ENCODE measurements at places on chromosomes 3 and 15.

GRCh38 chr3:155744010-155744625, 753 bp downstream of the PLCH1 start:
- DNase-seq, result peak; percentile 38

- no peak for DNase-seq
Observed at GRCh38 chr3:51668756-51669155, 2.3 kb upstream of the TEX264 start.

DNA sequence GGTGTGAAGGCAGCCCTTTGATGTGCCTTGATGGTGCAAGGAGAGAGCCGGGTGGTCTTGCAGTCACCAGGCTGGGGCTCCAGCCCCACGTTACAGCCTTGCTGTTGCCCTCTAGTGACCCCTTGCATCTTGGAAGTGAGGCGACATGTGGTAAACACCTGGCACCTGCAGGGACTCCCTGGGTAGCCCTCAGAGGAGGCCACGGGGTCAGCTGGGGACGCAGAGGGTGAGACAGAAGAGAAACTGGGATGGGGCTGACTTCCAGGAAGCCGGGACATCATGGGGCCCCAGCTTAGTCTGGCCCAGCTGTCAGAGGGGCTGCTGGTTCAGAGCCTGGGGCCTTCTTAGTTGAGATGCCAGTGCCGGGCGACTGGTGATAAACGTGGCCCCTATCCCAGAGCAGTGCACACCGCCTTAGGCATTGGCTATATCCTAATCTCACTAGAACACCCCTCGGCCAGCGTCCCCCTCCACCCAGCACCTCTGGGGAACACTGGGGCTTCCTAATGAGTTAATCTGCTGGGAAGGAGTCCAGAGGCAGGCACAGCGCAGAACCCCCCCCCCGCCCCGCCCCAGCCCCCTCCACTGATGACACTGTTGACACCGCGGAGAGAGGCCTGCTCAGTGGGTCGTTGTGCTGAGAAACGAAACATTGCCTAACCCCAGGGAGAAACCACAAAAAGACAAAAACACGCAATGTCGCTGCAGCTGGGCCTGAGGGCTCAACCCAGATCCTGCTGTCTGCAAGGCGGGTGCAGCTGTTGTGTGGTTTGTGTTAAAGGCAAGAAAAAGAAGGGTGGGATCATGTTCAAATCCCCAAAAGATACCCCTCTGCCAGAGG, 60.5 kb upstream of the KLF13 start:
- DNase-seq, result peak; percentile 55

DNA sequence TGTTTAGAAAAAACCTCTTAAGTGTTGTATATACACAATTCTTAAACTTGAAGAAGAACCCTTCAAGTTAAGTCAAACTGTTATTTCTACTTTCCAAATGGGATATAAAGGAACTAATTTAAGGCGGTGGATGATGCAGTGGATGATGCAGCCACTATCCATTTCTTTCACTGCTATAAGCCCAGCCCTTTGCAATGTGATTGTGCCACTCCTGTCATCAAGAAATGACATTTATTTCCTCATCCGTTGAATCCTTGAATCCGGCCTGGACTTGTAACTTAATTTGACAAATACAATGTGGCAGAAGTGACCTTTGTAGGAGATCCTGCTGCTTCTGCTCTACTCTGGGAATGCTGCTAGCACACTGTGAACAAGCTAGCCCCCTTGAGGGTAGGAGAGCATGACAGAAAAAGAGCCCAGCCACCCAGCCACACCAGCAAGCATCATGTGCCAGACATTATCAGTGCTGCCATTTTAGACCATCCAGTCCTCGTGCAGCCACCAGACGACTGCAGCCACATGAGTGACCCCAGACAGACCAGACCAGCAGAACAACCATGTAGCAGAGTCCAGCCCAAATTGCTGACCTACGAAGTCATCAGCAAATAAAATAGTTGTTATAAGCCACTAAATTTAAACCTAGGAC, 47.4 kb downstream of the UACA start:
- no peak for DNase-seq

- DNase-seq, result no peak
Observed at GRCh38 chr3:114332342-114333179, 38.7 kb downstream of the TIGIT start.

DNA sequence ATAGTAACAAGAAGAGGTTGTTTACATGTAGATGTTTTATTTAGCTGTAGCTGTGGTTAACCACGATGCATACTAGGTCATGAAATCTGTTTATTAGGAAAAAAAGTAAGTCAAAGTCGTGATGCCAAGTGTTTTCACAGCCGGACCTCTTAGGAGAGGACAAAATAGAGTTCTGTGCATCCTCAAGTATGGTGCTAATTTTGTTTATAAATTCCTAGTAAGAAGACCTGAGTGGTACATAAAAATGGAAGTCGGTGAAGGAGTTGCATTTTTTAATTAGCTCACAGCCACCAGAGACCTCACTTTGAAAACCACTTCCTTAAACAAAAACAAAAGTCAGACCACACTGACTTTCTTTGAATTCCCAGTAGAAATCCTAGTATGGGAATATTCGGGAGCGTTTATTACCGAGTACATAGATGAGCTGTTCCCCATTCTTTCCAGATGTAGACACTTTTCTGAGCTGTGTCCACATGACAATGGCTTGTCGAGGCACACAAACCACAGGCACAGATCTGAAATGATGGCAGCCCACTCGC, 143.6 kb upstream of the UBE2E1 start:
- DNase-seq, result no peak

DNA sequence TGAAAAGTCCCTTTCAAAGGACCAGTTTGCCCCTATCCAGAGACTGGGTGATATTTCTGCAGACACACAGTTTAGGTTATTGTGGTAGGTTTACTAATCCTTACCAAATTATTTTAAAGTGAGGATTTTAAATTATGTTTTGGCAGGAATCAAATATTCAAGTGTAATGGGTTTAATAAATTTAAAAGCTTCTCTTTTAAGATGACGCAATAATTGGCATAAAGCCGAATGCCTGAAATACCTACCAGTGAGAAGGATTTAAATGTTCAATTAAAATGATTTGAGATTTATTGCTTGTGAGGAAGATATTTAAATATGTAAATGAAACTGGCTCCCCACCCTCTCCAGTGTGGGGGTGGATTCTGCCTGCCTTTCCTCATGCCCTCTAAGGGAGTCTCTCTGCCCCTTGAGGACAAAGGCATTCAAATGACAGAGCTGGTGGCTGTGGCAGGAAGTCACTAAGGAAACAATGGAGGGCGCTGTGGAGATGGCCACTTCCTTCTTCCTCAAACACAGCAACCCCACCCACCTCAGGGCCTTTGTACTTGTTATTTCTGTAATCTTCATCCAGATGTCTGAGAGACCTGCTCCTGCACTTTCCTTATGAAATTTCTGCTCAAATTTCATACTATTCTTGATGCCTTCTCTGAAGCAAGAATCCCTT, 131.7 kb downstream of the TNIK start:
- peak; percentile 6 for DNase-seq

DNA sequence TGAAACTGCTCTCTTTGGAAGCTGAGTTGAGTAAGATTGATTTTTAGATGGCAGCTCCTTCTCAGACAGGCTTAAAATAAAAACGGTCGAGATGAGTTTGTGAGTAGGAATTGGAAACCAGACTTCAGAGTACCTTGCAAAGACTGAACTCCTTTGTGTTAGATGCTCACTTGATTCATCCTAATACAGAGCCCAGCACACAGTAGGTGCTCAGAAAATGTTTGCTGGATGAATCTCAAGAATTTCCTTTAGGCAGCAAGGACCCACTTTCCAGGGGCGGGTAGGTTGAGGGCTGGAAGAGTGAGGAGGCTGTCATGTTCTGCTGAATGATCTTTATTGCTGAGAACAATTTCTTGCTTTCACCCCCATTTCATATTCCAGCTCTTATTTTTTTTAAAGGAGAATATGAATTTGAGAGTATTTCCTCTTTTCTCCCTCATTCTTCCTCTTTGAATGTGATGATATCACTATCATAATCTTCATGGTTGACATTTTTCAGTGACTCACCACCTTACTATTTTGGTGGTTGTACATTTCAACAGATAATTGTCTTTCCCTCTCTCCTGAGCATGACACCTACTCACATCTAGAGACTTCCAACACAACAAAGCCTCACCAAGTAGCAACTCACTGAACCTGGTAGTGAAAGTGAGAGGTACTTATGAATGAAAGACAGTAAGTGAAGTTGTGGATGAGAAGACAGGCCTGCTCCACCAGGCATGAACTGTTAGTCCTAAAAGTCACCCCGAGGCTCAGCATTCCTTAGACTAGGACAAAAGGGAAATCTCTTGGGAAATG, 113.3 kb downstream of the PDCD6IP start:
- DNase-seq, result no peak

DNA sequence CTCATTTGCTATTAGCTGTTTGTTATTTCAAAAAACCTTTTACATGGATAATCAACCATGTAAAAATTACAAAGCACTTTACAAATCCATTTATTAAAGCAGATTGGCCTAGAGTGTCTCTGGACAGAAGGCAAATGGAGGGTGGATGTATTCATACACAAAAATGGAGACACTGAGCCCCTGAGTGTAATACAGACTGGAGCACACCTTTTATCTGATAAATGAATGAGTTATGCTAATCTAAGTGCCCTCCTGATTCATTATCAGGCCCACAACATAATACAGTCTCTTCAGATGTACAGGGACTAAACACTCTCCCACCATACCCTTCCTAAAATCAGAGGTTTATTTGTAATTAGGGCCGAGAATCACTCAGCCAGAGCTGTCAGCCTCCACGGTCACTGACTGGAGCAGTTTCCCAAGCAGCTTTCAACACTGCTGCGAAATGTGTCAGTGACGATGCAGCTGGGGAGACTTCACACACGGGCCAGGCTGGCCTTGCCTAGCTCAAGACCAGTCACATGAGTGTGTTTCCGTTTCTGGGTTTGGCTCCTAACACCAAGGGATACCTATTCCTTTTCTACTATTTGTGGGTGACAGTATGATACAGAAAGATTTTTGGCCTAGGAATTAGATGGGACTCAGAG, 271.8 kb downstream of the ZIC1 start:
- no peak for DNase-seq

DNA sequence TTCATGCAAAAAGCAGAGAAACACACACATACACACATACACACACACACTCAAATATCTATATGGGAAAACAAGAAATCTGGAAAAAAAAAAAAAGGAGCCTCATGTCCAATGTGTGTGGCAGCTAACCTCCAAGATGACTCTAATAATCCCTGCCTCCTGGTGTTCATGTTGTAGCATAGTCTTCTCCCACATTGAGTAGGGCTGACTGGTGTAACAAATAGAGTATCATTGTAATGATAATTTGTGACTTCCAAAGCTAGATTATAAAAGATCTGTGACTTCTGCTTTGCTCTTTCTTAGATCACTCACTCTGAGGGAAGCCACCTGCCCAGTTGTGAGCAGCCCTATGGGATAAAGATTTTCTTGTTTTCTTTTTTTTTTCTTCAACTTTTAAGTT, 130.9 kb upstream of the TNIK start:
- DNase-seq, result no peak

DNA sequence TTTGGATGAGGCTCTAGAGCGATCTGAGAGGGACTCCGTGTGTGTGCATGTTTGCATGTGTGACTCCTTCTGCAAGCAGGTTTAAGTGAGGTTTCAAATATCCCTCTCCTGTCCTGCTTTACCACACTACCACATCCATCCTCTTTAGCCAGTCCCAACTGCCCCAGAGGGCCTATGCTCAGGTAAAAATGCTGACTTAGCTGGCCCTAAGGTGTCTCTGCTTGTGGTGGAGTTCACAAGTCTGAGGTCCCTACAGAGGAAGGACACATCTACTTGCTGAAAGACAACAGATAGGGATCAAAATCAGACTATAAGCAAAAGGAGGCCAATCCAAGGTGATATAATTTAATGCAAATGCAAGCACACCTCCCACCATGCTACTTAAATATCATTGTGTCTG, 87.2 kb downstream of the B3GNT5 start:
- no peak for DNase-seq

GRCh38 chr3:23669541-23670255, 136.1 kb upstream of the UBE2E1 start:
- DNase-seq, result no peak

DNA sequence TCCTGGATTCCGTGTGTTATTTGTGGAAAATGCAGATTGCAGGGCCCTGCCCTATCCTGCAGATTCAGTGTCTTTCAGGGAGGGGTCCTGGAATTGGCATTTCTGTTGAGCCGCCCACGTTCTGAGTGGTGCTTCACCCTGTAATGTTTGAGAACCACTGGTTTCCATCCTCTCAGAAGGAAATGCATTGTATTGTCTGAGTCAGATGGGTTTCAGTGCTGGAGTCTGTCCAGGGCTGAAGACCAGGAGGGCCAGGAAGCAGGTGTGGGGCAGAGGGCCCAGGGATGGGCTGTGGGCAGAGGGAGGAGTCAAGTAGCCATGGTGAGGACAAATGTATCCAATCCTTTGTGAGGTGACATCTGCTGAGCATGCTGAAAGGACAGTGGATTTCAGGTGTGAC, 123.8 kb downstream of the SV2B start:
- DNase-seq, result no peak

DNA sequence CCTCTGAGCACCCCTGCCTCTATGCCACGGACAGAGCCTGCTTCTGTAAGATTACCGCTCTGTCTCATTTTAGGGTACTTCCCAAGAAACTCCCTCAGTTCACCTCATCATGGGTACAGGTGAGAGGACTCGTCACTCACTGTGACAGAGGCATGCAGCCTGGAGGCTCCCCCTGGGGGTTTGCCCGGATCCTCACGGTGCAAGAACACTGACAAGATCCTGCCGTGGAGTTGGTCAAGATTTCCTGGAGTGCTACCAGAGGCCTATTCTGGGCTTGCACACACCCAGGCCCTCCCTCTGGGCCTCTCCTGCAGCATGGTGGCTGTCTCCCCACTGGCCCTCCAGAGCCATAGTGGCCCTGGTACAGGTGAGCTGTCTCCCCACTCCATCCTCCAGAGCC, 103.1 kb upstream of the TNIK start:
- no peak for DNase-seq

DNA sequence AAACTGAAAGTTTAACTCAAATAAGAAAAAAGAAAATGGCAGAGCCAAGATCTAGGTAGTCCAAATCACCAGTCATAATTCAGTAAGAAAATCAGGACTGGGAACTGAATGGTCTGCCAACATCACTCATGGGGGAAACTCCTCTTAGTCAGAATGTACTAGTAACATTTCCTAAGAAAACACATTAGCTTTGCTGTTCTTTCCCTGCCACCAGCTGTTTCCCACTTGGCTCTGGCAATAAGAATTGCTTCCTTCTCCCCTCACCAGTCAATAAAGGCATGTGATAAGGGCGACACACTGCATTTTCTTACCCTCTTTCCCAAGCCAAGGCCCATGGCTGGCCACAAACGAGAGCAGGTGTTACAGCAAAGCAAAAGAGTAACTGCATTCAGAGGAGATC, 46.1 kb downstream of the PIK3R4 start:
- DNase-seq, result no peak

GRCh38 chr3:122246199-122246598, 62.7 kb downstream of the CASR start:
- no peak for DNase-seq

- no peak for DNase-seq
Observed at GRCh38 chr3:40055956-40056355, 246.5 kb downstream of the MYRIP start.
